ENCODE measurements at places on chromosomes 2 and 18. TPM values are rescaled to one million over a fixed set of nuclear protein-coding genes. Genes with fewer than 3 reads are reported as not detected.

DNA sequence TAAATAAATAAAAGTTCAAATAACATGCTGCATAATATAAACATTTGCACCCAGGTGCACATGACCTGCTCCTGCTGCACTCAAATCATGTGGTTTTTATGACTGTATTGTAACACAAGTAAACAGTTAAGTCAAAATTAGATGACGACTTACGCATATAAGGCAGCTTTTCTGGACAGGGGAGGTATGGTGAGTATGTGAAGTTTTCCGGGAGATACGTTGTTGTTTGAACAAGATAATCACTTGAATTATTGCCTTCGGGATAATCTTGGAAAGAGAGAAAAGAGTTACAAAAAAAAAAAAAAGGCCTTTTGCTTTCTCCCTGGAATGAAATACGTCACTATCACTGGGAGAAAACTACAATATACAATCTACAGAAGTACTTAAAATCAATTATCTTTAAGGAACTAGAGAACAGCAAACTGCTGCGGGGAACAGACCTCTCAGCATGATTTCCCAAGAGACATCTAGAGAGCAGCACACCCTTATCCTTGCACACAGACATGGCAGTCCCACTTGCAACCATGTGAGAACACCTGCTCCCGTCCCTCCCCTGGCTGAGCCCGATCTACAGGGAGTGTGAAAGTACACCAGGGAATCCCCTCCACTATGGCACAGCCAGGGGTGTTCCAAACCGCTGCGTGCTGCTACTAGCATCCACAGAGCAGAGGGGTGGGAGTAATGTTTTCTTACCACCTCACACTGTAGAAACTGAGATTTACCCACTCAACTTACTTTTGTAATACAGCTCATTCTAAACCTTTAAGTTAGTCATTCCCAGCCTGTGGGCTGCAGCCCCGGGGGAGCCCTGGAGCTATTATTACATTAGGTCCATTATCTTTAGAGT lies 26.3 kb downstream of the B4GALT6 start:
- no peak for DNase-seq

- DNase-seq: no peak
Observed at GRCh38 chr2:134583462-134583861, 135.3 kb downstream of the TMEM163 start.

- DNase-seq: no peak
Observed at GRCh38 chr2:192307530-192307929, 112.8 kb upstream of the TMEFF2 start.

GRCh38 chr2:201966691-201967438 lies 66.8 kb upstream of the FZD7 start:
- no peak for DNase-seq

DNA sequence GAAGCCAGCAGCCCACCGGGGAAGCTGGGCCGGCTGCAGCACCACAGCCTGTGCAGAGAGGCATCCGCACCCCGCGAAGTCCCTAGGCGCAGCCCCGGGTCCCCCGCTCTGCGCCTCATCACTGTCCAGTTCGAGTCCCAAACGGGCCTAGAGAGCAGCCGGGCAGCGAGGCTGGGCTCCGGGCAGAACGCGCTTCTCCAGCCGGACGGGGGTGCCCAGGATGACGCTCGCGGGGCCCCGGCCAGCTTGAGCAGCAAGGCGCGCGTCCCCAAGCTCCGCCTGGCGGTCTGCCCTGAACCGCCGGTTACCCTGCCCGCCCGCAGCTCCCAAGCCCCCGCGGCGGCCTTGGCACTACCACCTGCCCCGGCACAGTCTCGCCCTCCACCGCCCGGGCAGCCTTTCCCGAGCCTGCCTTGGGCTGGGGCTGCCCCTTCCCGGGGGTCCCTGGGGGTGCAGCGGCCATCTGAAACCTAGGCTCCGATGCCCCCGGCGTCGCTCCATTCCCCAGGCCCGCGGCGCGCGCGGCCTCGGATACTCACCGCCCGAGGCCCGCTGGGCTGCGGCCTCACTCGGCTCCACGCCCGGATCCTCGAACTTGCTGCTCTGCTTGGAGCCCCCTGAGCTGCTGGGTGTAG lies 591 bp downstream of the SLC16A14 start:
- DNase-seq: peak; percentile 37

DNA sequence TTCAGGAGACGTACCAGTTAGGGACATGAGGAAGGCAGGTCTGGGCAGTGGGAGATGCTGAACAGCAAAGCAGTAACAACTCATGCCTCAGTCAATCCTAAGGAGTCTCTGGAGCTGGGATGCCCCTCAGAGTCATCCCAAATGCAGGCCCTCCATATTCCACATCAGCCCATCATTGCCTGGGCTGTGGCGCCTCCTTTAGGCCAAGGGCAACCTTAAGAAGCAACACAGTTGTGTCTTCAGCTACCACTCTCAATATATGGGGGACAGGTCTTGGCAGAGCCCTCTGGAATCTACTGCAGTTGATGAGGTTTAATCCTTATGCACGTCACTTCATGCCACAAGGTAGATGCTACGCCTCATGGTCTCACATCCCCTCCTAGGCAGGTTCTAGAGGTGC lies 682.0 kb upstream of the RAB6C start:
- no peak for DNase-seq

- DNase-seq: no peak
Observed at GRCh38 chr18:68219872-68220271, 495.0 kb downstream of the TMX3 start.

DNA sequence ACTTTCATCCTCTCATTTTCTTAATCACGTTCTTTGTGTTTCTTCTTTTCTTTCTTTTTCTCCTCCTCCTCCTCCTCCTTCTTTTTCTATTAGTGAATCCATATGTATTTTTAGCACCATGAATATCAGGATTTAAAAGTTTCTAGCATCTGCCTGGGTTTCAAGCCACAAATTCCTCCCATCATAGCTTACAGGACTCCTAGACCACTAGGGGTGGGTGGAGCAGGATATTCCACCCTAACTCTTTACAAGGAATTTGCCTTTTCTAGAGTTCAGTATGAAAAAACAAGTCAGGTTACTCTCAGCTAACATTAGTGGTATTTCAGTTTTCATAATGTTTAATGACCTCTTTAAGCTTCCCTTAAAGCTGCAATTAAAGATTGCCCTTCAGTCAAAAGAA lies 19.1 kb upstream of the LRRTM1 start:
- DNase-seq: no peak

GRCh38 chr2:51782921-51783765 lies 751.2 kb upstream of the NRXN1 start:
- DNase-seq: peak; percentile 4

GRCh38 chr2:197358931-197359330 lies 48.4 kb upstream of the ANKRD44 start:
- peak; percentile 54 for DNase-seq

- no peak for DNase-seq
Observed at GRCh38 chr18:69208545-69208944, 192.1 kb upstream of the DOK6 start.

DNA sequence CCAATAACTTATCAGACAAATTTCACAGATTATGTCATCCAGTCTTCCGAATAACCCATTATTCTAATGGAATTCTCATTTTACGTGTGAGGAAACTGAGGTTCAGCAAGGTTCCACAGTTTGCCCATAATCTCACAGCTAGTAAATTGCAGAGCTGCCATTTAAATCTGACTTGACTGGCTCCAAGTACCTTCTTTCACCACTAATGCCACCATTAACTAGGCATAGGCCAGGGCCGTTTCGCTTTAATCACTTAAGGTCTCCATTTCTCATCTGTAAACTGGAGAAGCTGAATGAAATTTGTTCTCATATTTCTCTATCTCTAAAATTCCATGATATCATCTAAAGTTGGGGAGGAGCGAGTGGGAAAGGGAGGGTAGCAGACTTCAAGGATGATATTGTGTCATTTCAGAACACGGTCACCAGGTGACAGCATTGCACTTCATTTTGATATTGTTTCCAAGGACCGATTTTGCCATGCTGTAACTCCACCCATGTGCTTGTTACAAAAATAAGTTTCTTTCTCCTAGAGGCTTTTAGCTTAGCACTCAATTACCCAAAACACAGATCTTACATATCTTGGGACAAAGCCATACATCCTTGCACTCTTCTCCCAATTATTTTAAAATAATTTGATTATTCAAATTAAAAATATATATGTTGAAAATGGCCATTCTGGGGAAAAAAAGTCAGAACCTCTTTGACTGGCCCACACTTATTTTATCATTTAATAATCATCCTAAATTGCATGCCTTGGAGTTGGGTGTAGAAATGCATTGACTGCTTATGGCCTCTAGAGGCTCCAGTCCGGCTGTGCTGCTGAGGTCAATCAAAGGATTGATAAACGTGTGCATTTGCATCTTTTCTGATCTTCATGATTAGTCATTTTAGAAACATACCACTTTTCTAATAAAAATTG lies 123.8 kb downstream of the AKAIN1 start:
- DNase-seq: peak; percentile 14

DNA sequence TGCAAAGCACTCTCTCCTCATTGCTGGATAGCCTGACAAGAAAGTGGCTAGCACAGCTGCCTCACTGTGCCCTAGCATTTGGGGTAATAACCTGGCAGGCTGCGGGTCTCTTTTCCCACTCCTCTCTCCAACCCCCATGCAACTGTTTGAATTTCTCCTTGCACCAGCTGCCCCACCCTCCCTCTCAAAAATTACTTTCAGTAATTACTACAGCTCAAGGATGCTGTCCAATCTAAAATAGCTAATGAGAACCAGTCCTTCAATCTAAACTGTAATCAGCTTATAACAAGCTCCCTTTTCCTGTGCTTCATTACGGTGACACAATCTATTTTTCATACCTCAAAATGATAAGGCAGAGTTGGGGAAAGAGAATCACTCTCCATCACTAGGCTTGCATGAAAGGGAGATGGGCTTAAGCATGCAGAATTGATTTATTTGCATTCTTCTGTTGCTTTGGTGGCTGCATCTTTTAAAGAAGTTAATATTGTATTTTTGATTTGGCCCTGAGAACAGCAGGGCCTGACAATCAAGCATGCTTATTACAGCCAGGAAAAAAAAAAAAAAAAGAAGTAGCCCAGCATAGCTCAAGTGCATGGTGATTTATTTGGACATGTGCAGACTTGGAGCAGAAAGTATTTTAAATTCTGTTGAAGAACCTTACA lies 881.8 kb downstream of the SLC4A3 start:
- DNase-seq: no peak

- DNase-seq: peak; percentile 34
Observed at GRCh38 chr2:60958361-60958760, 59.2 kb upstream of the PEX13 start.

DNA sequence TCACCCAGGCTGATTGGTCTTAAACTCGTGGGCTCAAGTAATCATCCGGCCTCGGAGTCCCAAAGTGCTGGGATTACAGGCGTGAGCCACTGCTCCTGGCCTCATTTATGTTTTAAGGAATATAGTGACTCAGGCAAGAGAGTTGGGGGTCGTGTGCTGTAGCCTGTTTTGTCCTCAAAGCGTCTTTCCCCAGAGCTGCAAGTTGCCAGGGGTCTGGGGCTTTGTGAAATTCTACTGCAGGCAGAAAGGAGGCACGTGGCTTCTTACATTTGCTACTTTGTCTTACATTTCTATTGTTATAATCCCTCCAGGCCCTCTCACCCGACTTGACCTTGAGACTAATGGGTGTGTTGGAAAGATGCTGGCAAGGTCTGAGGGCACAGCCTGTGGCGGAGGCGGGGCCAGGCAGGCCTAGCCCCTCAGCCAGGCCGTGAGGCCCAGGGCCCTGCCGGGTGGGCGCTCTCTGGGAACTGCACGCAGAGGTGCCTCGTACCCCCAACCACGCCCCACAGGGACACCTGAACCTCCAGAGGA lies 85.8 kb upstream of the NDUFV2 start:
- DNase-seq: no peak

GRCh38 chr2:116809109-116809508 lies 1005.4 kb upstream of the DDX18 start:
- DNase-seq: no peak

GRCh38 chr2:54629390-54629789 lies 94.1 kb upstream of the EML6 start:
- DNase-seq: no peak

The LINC00305 gene
- total RNA-seq: not detected

The LOXL3 gene
- total RNA-seq: 93.6 TPM

The NEDD4L gene
- 10.9 TPM for total RNA-seq

The GEN1 gene
- 20.4 TPM for total RNA-seq

The UGT1A5 gene
- total RNA-seq: not detected

The SMARCAL1 gene
- total RNA-seq: 9.3 TPM
